ENCODE measurements at places on chromosomes 12 and 14.
A peak's percentile ranks its signal among the peaks of the same experiment; 100 is the strongest.

DNA sequence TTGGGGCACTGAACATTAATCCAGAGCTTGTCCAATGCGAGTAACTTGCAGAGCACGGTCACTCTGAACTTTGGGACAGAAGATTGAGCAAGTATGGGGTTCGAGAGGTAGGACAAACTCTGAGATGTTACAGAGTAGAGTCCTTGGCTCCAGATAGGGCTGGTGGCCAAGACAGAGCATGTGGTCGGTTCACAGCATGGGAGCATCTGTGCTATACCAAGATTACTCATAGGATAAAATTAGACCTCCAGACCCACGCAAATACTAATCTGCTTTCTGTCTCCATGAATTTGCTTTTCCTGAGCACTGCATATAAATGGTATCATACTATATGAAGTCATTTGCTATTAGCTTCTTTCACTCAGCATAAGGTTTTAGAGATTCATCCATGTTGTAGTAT, 93.4 kb upstream of the TBX5 start:
- DNase-seq, result peak; percentile 75

- DNase-seq, result peak; percentile 99
Measured at GRCh38 chr14:58749066-58749669, 111.4 kb downstream of the DACT1 start.

DNA sequence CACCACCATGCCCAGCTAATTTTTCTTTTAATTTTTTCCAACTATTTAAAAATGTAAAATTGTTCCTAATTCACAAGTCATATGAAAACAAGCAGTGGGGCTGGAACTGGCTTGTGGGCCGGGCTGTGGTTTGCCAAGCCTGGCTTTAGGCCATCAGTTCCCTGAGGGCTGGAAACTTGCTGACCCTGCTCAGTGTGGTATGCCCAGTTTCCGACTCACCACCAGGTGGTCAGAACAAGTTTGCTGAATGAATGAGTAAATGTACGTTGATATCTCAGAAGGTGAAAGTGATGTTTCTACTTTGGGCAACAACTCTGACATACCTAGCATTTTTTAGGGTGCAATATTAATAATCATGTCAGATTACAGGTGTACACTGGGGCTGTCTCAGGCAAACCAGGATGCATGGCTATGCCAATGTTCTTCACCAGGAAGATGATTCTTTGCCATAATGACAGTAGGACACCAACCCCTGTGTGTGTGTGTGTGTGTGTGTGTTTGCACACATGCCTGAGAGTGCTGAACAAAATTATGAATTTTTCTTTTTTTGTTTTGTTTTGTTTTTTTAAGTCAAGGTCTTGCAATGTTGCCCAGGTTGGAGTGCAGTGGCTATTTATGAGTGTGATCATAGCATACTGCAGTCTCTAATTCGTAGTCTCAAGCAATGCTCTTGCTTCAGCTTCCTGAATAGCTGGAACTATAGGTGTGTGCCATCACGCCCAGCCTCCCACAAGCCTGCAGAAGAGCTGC, 106.1 kb downstream of the PTPN11 start:
- DNase-seq, result no peak

GRCh38 chr12:39138268-39138667, 232.9 kb upstream of the CPNE8 start:
- no peak for DNase-seq

GRCh38 chr14:37262649-37263048, 64.9 kb downstream of the MIPOL1 start:
- no peak for DNase-seq

DNA sequence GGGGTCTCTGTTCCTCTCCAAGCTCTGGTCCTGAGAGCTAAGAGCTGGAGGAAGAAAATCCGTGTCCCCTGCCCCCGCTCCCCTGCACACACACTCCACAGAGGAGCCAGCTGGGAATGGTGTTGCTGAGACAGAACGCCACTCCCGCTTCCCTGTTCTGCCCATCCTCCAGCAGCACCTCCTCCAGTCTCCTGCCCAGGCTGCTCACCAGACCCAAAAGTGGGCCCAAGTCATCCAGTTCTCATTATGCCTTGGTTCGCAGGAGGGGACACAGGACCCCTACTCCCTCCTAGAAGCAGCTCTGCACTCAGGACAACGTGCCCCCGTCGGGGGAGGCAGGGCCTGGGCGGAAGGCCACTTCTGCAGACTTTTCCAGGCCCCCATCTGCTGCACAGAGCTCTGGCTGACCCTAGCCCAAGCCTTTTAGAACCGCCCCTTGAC, 830 bp upstream of the TRMT61A start:
- peak; percentile 38 for DNase-seq

DNA sequence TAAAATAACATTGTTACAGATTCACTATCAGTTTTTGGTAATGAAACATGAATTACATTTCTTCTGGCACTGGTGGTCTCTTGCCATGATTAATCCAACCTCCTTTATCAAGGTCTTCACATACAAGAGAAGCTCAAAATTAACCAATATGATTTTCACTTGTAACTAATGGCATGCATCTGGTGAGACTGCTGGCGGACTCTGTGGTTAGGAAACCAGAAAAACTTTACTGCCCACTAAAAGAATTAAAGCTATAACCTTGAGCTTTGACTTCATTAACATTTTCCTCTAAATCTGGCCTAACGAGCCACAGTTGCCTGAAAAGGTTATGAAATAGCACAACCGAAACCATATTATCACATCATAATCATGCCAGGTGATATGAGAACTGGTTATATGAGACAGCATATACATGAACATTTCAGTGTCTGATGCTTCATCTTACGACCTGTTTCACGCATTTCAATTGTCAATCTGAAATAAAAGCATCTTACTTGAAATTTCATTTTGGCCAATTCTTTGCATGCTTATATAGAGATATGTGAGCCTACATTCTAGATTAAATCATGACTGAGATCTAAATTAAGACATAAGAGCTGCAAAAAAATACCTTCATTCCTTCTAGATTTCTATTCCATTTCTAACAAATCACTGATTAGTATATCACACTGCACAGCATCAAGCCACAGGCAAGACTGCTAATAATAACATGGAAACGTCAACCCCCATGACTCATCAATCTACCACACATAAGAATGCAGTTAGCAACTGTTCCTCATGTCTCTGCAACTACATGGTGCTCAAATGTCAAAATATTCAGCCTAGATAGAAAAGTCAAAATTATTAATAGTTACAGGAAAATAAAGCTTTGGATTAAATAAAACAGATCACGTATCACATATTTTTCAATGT, 89.3 kb downstream of the OSBPL8 start:
- peak; percentile 94 for DNase-seq

DNA sequence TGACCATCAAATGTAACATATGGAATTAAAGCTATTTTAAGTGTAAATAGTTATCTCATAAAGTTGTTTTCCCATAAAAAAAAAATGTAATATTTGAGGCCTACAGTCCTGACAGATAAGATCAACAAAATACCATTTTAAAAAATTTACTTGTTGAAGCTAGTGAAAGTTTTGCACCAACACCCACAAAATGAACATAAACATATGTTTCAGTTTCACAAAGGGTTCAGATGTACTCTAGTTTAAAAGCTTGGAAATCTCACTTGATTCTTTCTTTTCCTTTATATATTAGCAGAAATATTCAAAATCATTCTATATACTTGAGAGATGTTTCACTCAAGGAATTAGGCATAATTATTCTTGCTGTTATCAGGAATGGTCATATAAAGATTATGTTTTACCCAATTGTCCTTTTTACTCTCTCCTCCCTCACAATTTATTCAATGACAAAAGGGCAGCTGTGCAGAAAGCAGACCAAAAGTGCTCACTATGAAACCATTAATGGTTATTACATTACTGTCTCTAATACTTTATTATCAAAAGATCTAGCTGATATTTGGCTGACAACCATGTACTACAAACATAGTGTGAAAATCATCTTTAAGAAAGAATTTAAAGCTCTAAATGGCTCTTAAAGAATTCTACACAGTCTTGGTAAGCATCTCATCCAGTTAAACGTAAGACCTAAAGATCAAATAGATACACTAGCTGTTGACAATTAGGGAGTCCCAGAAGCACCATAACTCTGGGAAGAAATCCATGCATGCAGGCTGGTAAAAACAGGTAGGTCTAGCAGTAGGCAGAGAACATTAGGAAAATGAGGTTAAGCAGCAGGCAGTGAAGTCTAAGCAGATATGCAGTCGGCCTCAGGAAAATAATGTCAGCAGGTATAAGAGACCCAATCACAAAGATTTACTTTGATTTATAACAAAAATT, 28.8 kb downstream of the KIF21A start:
- DNase-seq, result no peak

- DNase-seq, result no peak
Measured at GRCh38 chr12:28938056-28938455, 211.0 kb upstream of the FAR2 start.

DNA sequence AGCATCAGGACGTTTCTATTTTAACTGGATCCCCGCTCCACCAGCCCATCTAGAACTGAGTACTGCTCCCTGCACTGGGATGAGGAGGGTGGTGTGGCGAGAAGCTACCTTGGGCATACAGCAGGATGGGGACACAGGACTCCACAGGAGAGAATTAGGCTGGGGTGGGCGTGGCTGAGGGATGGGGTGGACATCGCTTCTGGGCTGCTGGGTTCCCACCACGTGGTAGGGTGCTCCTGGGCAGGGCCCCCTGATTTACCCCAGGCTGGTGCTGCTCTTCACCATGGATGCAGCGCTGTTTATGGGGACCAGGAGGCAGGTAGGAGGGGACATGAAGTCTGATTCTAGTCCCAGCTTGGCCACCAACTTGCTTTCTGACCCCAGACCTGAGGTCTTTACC, 41.9 kb downstream of the VDR start:
- no peak for DNase-seq

GRCh38 chr14:105818712-105819005, 292.3 kb downstream of the TMEM121 start:
- no peak for DNase-seq

- no peak for DNase-seq
Measured at GRCh38 chr14:23439107-23439835, 3.8 kb upstream of the MYH7 start.

DNA sequence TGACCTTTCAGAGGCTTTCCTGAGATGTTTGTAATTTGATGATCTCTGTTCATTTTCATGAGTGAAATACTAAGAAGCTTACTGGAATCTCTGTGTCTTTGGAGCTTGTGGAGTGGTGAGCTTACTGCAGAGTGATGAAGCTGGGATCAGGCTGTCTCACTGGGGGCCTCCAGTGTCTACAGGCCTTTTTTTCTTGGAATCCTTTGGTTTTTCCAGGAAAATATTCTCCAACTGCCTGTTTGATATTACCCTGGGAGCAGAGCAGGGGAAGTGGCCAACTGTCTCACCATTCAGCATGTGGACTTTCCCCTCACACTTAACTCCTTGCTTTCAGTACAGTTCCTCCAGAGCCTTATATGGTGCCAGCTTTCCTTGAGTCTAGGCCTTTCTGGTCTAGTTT, 62.0 kb upstream of the KCNA1 start:
- no peak for DNase-seq

DNA sequence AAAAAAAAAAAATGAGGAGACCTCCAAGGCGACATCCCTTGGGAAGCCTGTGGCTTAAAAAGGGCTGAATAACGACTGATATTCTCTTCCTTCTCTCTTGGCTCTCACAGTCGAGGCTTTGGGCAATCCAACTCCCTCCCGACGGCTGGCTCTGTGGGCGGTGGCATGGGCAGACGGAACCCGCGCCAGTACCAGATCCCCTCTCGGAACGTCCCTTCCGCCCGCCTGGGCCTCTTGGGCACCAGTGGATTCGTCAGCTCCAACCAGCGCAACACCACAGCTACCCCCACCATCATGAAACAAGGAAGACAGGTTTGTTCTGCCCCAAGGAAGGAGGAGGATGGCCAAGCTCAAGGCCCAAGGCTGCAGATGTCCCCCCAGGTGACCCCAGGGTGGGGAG, 127.8 kb downstream of the GCH1 start:
- no peak for DNase-seq

DNA sequence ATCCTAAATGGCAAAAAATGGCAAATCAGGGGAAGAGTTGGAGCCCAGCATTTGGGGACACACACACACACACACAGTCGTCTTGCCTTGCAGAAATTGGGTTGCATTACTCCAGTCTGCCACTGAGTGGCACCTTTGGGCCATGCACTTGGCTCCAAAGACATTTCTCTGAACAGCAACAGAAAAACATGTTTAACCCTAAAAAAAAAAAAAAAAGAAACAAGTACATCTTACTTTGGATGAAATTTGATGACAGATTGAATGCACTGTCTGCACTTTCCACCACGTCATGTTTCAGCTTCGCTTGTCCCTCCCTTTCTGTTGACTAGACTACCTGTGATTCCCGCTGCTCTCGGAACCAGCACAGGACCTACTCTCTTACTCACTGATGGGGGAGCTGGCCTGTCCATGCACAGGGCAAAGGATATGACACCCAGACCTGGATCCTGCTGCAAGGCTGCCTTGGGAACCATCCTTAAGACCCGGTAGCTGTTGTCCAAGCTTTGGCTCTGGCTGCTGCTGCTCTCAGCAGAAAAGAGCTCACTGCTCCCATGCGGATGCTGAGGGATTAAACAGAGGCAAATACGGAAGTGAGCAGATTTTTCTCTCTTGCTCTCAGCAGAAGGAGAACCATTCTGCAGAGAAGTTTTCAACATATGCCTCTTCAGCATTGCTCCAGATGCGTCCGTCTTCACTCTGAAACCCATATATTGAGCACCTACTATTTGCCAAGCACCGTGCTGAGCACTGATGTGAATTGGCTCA, 376.8 kb downstream of the DPF3 start:
- DNase-seq, result peak; percentile 86
